Kidney (tissue), 22 donors: ENCODE measurements at places on chromosomes 2 and 18. TPM values are rescaled to one million over a fixed set of nuclear protein-coding genes. Genes with fewer than 3 reads are reported as not detected.
A peak's percentile ranks its signal among the peaks of the same experiment; 100 is the strongest.

The CHRND gene
- not detected for total RNA-seq

The TMEM247 gene
- total RNA-seq = not detected

The PROC gene
- 5.9 TPM for total RNA-seq

The ALPI gene
- total RNA-seq = 0.09 TPM

The NEMP2 gene
- 5.2 TPM for total RNA-seq

The DUSP2 gene
- 11.8 TPM for total RNA-seq

The UPP2 gene
- total RNA-seq = 0.19 TPM

The SSB gene
- 82.0 TPM for total RNA-seq

The MYO3B gene
- 6.4 TPM for total RNA-seq

The DPY30 gene
- total RNA-seq = 59.2 TPM

The NAT8 gene
- 94.4 TPM for total RNA-seq

GRCh38 chr2:60371681-60372080 lies 181.8 kb downstream of the BCL11A start:
- no peak overlapping the region for H3K4me3 ChIP-seq
- H3K4me1 ChIP-seq = no peaks in the 10 kb centered on the region
- no peaks in the 10 kb centered on the region for H3K36me3 ChIP-seq
- DNase-seq = no peak
- H3K27me3 ChIP-seq = no peaks in the 10 kb centered on the region

GRCh38 chr2:223464071-223464470 lies 138.1 kb downstream of the SCG2 start:
- no peaks in the 10 kb centered on the region for H3K36me3 ChIP-seq
- H3K27ac ChIP-seq = no peak overlapping the region
- no peaks in the 10 kb centered on the region for H3K27me3 ChIP-seq
- H3K4me3 ChIP-seq = no peak overlapping the region
- no peak for DNase-seq
- no peaks in the 10 kb centered on the region for H3K4me1 ChIP-seq

- H3K4me1 ChIP-seq = no peaks in the 10 kb centered on the region
- H3K4me3 ChIP-seq = no peak overlapping the region
- DNase-seq = no peak
- H3K27me3 ChIP-seq = no peaks in the 10 kb centered on the region
Observed at GRCh38 chr2:85761-86160, 39.5 kb upstream of the FAM110C start.

GRCh38 chr2:54708584-54709335 lies 14.7 kb upstream of the EML6 start:
- H3K4me1 ChIP-seq = peaks cover 4% of the 10 kb centered on the region
- peak; percentile 70 for DNase-seq
- no peaks in the 10 kb centered on the region for H3K36me3 ChIP-seq
- H3K4me3 ChIP-seq = peak overlapping the region; percentile 68

- no peaks in the 10 kb centered on the region for H3K36me3 ChIP-seq
- H3K27me3 ChIP-seq = no peaks in the 10 kb centered on the region
- no peak overlapping the region for H3K27ac ChIP-seq
- no peak for DNase-seq
Observed at GRCh38 chr2:107462181-107462580, 364.5 kb upstream of the RGPD4 start.

DNA sequence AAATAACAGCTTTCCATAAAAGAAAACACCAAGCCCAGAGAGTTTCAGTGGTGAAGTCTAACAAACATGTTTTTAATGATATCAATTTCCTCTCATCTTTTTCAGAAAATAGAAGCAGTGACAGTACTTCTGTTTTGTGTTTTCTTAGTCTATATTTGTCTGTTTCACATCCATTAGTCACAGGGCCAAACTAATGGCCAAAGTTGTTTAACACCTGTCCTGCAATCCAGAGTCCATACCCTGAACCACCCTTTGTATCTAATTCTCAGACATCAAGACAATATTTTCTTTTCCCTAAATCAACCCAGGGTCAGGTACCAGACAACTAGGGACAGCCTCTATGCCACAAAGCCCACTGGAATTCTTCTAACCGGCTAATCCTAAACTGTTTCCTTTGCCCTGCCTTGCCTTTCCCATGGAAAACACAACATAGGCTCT lies 25.9 kb downstream of the TMSB10 start:
- no peaks in the 10 kb centered on the region for H3K36me3 ChIP-seq
- DNase-seq = no peak
- no peaks in the 10 kb centered on the region for H3K4me1 ChIP-seq
- H3K27ac ChIP-seq = no peak overlapping the region

GRCh38 chr2:64652231-64653108 lies 1.2 kb downstream of the SERTAD2 start:
- H3K4me3 ChIP-seq = peak overlapping the region; percentile 78
- H3K4me1 ChIP-seq = peaks cover 5% of the 10 kb centered on the region
- no peaks in the 10 kb centered on the region for H3K36me3 ChIP-seq
- peak; percentile 64 for DNase-seq
- H3K27ac ChIP-seq = peak overlapping the region; percentile 99

DNA sequence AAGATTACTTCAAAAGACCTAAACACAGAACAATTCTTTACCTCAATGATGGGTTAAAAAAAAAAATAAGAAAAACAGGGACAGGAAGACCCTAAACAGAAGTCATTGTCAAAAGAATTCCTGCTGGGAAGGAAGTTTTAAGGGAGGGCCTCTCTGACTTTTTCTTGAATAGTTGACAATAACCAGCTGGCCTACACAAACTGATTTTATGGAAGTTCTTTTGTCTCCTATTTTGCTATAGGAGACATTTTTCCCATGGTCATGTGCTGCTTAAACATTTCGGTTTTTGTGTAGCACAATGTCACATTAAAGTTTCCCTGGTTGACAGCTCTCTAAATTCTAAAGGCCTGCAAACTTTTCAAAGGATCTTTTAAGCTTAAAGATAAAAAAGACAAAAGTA lies 55.3 kb downstream of the RFTN2 start:
- H3K4me3 ChIP-seq = no peak overlapping the region
- H3K27me3 ChIP-seq = no peaks in the 10 kb centered on the region
- no peak overlapping the region for H3K27ac ChIP-seq
- no peaks in the 10 kb centered on the region for H3K36me3 ChIP-seq
- H3K4me1 ChIP-seq = no peaks in the 10 kb centered on the region

- H3K36me3 ChIP-seq = no peaks in the 10 kb centered on the region
- H3K4me1 ChIP-seq = no peaks in the 10 kb centered on the region
- H3K27ac ChIP-seq = no peak overlapping the region
- no peak for DNase-seq
- no peaks in the 10 kb centered on the region for H3K27me3 ChIP-seq
Observed at GRCh38 chr2:169476459-169476858, 2.8 kb upstream of the BBS5 start.

DNA sequence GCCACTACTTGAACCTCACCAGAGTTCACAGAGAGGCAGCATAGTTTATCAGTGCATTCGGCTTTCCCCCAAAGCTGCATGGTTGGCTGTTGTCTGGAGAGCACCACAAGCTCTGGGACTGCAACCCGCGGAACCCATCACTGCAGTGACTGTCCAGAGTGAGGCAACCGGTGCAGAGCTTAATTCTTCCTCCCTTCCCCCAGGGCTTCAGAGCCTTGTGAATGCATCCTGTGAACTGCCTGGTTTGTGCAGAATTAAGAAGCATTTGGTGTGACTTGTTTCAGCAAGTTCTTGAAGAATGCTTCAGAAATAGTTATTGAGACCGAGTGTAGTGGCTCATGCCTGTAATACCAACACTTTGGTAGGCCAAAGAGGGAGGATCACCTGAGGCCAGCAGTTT lies 99.2 kb upstream of the FOSL2 start:
- DNase-seq = no peak
- H3K4me3 ChIP-seq = no peak overlapping the region
- H3K27me3 ChIP-seq = no peaks in the 10 kb centered on the region

- H3K4me1 ChIP-seq = no peaks in the 10 kb centered on the region
- H3K27me3 ChIP-seq = no peaks in the 10 kb centered on the region
- no peaks in the 10 kb centered on the region for H3K36me3 ChIP-seq
- H3K27ac ChIP-seq = no peak overlapping the region
- DNase-seq = no peak
Observed at GRCh38 chr2:24352664-24353063, 7.7 kb downstream of the ITSN2 start.

- H3K4me1 ChIP-seq = no peaks in the 10 kb centered on the region
- H3K36me3 ChIP-seq = no peaks in the 10 kb centered on the region
- no peak for DNase-seq
- no peak overlapping the region for H3K4me3 ChIP-seq
Observed at GRCh38 chr2:23402205-23402740, 17.3 kb downstream of the KLHL29 start.

DNA sequence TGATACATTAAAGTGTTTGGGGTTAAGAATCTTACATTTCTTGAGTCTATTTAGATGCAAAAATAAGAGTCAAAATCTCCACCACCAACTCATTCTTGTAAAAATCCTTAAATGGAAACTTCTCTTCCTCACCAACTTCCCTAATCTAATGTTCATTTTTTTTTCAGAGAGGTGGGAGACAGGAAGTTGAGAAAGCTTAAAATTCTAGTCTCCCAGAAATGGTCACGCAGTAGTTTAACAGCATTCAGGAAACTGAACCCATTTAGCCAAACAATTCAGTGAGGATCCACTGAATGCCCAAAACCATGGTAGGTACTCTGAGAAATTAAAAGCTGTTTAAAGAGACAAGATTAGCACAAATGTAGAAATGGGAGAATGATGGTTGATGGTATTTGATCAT lies 69.0 kb downstream of the TXNL1 start:
- no peaks in the 10 kb centered on the region for H3K27me3 ChIP-seq
- H3K36me3 ChIP-seq = no peaks in the 10 kb centered on the region
- H3K4me3 ChIP-seq = no peak overlapping the region
- H3K27ac ChIP-seq = no peak overlapping the region
- no peak for DNase-seq

GRCh38 chr2:637804-638203 lies 39.4 kb downstream of the TMEM18 start:
- no peaks in the 10 kb centered on the region for H3K27me3 ChIP-seq
- peaks cover 4% of the 10 kb centered on the region for H3K4me1 ChIP-seq
- DNase-seq = no peak
- no peak overlapping the region for H3K27ac ChIP-seq
- H3K36me3 ChIP-seq = no peaks in the 10 kb centered on the region
- no peak overlapping the region for H3K4me3 ChIP-seq

- no peak overlapping the region for H3K27ac ChIP-seq
- H3K27me3 ChIP-seq = no peaks in the 10 kb centered on the region
- no peaks in the 10 kb centered on the region for H3K36me3 ChIP-seq
- H3K4me1 ChIP-seq = no peaks in the 10 kb centered on the region
Observed at GRCh38 chr2:220674033-220674432, 898.1 kb downstream of the EPHA4 start.

DNA sequence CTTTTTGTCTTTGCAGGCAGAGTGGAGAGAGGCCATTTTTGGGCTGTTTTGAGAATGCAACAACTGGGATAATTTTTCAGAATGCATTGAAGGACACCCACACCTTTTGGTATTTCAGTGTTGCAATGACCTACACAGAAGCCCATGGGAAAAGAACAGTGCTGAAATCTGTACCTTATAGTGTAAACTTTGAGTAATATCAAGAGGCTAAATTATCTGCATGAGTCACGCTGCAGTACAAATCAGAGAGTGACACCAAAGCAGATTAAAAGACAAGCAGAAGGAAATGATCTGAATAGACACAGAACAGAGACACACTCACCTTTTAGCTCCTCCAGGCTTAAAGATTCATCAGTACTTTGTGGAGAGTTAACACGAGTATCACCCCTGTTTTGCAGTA lies 265.3 kb downstream of the PAX3 start:
- DNase-seq = no peak
- no peak overlapping the region for H3K4me3 ChIP-seq
- no peaks in the 10 kb centered on the region for H3K27me3 ChIP-seq

- H3K4me3 ChIP-seq = no peak overlapping the region
- no peaks in the 10 kb centered on the region for H3K27me3 ChIP-seq
- no peak overlapping the region for H3K27ac ChIP-seq
- no peak for DNase-seq
- H3K4me1 ChIP-seq = no peaks in the 10 kb centered on the region
- no peaks in the 10 kb centered on the region for H3K36me3 ChIP-seq
Observed at GRCh38 chr2:137287913-137288639, 522.7 kb downstream of the THSD7B start.

DNA sequence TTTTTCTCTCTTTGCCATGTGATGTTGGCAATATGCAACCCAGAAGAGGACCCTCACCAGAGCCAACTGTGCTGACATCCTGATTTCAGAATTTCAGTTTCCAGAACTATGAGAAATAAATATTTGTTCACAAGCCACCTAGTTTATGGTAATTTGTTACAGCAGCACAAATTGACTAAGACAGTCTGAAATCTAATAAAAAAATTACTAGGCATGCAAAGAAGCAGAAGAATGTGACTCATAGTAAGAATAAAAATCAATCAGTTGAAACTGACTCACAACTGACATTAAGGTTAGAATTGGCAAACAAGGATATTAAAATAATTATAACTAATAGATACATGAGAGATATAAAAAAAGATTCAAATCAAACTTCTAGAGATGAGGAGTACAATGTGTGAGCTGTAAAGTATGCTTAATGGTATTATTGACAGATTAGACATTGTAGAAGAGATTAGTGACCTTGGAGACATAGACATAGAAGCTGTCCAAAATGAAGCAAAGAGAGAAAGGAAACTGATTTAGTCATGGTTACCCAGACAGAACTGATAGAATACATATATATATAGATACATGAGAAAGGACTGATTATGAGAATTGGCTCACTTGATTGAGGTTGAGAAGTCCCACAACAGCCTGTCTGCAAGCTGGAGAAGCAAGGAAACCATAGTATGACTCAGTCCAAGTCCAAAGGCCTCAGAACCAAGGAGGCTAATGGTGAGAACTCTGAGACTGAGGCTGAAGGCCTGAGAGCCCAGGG lies 27.8 kb upstream of the TTC39C start:
- H3K36me3 ChIP-seq = no peaks in the 10 kb centered on the region
- DNase-seq = no peak
- H3K4me3 ChIP-seq = no peak overlapping the region
- no peak overlapping the region for H3K27ac ChIP-seq

- DNase-seq = no peak
- no peak overlapping the region for H3K4me3 ChIP-seq
- no peak overlapping the region for H3K27ac ChIP-seq
- H3K4me1 ChIP-seq = no peaks in the 10 kb centered on the region
Observed at GRCh38 chr2:186934420-186934819, 85.5 kb upstream of the ZSWIM2 start.
